CD4-positive, alpha-beta T cell treated with Interleukin-17A for 4 hours (primary cell): ENCODE measurements at places on chromosomes 3 and 15.

GRCh38 chr3:4751502-4752101, 227.6 kb upstream of the BHLHE40 start:
- DNase-seq, result no peak

DNA sequence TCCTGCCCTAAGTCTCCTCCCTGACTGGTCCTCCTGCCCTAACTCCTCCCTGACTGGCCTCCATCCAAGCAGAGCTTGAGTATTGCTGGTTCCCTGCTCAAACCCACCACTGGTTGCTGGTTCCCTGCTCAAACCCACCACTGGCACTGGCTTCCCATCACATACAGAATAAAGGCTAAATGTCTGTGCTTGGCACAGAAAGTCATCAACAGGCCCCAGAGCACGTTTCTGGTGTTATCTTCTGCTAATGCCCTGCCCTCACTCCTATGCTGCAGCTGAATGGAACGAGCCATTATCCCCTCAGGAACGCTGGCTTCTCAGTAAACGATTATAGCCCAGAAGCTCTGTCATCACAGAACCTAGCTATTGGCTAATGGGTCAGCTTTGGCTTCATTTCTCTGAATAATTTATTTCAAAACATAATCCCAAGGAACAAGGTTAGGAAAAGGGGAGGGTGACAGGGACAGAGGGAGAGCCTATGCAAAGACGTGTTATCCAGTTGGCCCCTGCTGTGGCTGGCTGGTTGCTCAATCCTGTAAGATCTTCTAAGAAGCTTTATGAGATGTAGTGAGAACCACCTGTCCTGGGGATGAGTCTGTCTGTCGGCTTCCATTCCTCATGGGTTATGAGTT, 6.3 kb upstream of the MUC20 start:
- no peak for DNase-seq

GRCh38 chr3:160660902-160661301, 16.1 kb upstream of the ARL14 start:
- no peak for DNase-seq

- no peak for DNase-seq
Observed at GRCh38 chr3:29977360-29977759, 629.0 kb upstream of the TGFBR2 start.

- no peak for DNase-seq
Observed at GRCh38 chr3:189638276-189639031, 7.3 kb downstream of the TP63 start.

- DNase-seq, result peak; percentile 34
Observed at GRCh38 chr3:46440531-46441294, 24.0 kb downstream of the LTF start.

- no peak for DNase-seq
Observed at GRCh38 chr15:48112242-48112641, 8.5 kb upstream of the SLC24A5 start.

- no peak for DNase-seq
Observed at GRCh38 chr15:97504031-97504792, 456.3 kb upstream of the ARRDC4 start.

DNA sequence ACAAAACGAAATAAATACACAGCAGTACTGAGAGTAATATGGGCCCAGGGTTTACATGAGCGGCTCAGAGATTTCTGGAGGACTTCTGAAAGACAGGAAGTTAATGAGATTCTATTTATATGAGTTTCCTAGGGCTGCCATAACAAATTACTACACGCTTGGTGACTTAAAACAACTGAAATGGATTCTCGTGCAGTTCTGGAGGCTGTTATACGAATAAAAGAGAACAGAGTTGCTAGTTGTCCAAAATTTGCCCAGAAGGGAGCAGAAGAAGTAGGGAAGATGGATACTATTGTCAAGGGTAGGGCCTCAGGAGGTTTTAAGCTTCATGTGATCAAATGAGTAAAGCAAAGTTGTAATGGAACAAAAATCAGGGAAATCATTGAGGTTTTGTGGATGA, 173.1 kb upstream of the LYSMD4 start:
- no peak for DNase-seq

DNA sequence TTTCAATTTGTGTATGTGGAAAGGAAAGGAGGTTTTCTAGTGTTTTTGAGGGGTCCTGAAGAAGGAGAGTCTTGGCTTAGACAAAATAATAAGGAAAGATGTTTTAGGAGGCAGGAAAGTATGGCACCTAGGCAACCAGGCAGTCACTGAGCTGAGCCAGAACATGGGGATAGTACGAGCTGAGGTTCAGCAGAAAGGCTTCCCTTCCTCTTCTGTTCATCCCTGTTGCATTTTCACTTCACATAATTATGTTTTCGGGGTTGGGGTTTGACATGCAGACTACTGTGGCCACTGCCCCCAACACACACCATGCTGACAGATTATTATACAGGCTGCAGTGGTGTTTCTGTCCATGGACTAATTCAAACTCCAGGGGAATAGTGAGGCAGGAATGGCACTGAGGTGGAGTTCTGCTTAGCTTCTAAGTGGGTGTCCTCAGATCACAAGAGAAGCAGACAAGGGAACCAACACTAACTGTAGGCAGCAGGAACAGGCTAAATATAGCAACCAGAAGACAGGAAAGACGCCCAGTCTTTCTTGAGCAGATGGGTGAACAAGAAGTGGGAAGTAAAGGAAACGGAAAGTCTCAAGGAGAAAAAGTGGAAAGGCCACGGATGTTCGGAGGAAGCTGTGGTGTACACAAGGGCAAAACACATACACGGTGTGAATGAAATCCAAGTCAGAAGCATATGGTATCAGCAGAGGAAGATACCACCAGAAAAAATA, 305.8 kb downstream of the PLCL2 start:
- DNase-seq, result no peak

GRCh38 chr3:65265511-65265910, 577.7 kb upstream of the ADAMTS9 start:
- DNase-seq, result no peak

GRCh38 chr3:4987538-4988296, 8.5 kb downstream of the BHLHE40 start:
- no peak for DNase-seq

GRCh38 chr3:137869022-137869421, 104.9 kb downstream of the SOX14 start:
- no peak for DNase-seq

GRCh38 chr3:9736831-9737230, 5.3 kb downstream of the BRPF1 start:
- DNase-seq, result no peak

DNA sequence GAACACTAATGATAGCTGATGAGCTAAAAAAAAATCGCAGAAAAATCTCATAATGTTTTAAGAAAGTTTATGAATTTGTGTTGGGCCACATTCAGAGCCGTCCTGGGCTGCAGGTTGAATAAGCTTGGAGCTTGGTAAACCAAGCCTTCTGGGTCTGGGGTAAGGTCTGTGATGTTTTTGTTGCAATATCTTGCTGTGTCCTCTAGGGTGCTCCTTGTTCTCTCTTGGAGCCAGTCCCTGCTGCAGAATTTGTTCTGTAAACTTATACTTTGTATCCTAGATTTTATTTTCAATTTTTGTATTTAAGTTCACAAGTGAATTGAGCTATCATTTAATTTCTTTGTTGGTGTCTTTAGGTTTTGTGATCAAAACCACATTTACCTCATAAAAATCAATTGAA, 143.7 kb downstream of the NR1D2 start:
- no peak for DNase-seq

GRCh38 chr3:168722091-168722490, 626.4 kb upstream of the GOLIM4 start:
- no peak for DNase-seq

DNA sequence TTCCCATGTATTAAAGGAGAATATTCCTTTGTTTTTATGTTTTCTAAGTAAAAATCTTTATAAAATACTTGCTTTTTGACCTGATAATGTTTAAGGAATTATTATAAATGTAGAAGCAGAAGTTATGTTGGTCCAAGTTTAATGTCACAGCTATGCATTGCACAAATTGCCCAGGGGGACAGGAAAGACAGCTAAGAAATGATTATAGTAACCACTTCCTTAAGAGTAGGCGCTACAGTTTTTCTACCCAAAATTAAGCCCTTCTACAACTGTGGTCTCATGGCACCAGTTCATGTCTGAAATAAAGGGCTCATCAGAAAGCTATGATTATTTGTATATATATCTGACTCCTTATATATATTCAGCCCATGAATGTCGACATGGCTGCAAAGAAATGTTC, 176.4 kb downstream of the GBE1 start:
- DNase-seq, result no peak

- no peak for DNase-seq
Observed at GRCh38 chr3:15264486-15264885, 58.4 kb downstream of the CAPN7 start.

DNA sequence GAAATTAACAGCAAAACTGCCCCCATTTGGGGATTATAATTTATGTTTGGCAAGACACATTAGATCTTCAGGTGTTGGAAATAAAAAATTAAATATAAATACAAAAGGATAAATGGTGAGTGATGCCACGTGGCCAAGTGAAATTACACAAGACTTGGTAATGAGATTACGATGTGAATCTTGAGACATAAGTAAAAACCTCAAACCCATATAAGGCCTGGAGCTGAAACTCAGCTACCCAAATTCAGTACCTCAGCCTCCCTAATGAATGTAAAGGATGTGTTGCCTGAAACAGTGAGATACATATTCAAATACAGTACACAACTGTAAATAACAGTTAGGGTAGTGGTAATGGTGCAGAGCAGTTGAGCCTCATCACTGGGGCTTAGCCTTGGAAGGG, 1146.6 kb downstream of the OTOL1 start:
- no peak for DNase-seq

GRCh38 chr15:65641768-65642475, 20.2 kb downstream of the SLC24A1 start:
- no peak for DNase-seq

GRCh38 chr3:142273501-142273900, 48.1 kb upstream of the GK5 start:
- DNase-seq, result no peak

DNA sequence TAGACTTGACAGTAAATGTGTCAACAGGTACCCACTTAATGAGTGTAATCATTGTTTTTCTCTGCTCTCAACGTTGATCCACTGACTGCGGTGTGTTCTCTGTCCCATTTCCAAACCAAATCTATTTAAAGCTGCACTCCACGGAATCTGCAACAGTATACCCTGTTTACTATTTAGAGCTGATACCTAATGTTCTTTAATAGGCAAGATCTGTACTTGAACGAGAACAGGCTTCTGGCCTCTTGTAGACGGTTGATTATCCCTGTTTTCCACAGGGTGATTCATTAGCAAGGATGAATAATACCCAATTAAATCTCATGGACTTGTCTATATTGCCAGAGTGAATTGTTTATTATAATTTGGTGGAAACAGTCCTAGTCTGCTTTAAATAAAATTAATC, 189.9 kb downstream of the LPP start:
- no peak for DNase-seq

- no peak for DNase-seq
Observed at GRCh38 chr3:52527732-52528585, 5.7 kb downstream of the NT5DC2 start.

- no peak for DNase-seq
Observed at GRCh38 chr15:37050345-37050744, 50.0 kb downstream of the MEIS2 start.

DNA sequence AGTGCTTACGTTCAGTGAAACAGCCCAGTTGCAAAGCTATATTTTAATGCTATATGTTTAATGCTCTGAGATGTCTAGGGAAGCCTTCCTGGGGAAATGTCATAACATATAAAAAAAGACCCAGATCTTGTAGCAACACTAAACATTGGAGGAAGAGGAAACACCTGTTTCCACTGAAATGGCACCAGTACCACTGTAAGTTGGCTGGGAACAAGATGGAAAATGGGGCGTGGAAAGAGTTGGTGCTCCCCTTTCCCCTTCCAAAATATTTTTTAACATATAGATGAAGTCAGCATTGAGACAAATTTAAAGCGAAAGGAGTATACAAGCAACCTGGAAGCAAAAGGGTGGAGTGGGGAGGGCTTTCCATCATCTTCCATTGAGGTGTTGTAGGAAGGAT, 289.9 kb upstream of the COL8A1 start:
- no peak for DNase-seq

GRCh38 chr3:149660462-149660861, 2.6 kb upstream of the WWTR1 start:
- DNase-seq, result no peak

GRCh38 chr3:156792536-156792935, 33.6 kb upstream of the LEKR1 start:
- DNase-seq, result no peak

GRCh38 chr15:74124759-74125158, 5.6 kb upstream of the ISLR2 start:
- no peak for DNase-seq

- no peak for DNase-seq
Observed at GRCh38 chr3:190494907-190495306, 19.0 kb upstream of the IL1RAP start.

- peak; percentile 15 for DNase-seq
Observed at GRCh38 chr3:122975163-122975923, 52.2 kb downstream of the SEMA5B start.

DNA sequence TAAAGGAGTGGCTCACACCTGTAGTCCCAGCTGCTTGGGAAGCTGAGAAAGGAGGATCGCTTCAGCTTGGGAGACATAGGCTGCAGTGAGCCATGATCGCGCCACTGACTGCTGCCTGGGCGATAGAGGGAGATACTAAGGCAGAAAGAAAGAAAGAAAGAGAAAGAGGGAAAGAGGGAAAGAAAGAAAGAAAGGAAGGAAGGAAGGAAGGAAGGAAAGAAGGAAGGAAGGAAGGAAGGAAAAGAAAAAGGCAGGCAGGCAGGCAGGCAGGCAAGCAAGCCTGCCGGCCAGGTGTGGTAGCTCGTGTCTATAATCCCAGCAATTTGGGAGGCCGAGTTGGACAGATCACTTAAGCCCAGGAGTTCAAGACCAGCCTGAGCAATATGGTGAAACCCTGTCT, 15.3 kb downstream of the SLC28A1 start:
- no peak for DNase-seq

DNA sequence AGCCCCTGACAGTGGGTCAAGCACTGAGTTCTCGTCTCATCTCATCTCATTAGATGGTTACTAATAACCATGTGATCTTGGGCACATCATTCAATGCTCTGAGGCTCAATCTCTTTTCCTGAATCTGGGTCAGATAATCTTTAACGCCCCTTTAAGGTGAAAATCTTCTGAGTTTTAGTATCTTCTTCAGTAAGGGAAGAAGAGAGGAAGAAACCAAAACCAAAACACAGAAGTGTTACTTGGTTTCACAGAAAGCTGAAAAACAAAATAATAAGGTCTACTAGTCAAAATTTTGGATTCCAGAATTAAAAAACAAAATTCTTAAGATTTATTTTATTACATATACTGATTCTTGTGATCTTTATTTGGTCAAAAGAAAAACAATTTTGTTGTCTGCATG, 78.2 kb downstream of the CLASP2 start:
- DNase-seq, result no peak

GRCh38 chr3:38773528-38773927, 42.5 kb downstream of the SCN10A start:
- DNase-seq, result no peak
